Progenitor cell of endocrine pancreas (in vitro differentiated cells): ENCODE measurements at places on chromosomes 6 and 20. TPM values are rescaled to one million over a fixed set of nuclear protein-coding genes. Genes with fewer than 3 reads are reported as not detected.

Gene OR2H2
- total RNA-seq, result not detected in 2 replicates

Gene SIGLEC1
- total RNA-seq, result not detected in 2 replicates

Gene FAM209B
- not detected in 2 replicates for total RNA-seq

DNA sequence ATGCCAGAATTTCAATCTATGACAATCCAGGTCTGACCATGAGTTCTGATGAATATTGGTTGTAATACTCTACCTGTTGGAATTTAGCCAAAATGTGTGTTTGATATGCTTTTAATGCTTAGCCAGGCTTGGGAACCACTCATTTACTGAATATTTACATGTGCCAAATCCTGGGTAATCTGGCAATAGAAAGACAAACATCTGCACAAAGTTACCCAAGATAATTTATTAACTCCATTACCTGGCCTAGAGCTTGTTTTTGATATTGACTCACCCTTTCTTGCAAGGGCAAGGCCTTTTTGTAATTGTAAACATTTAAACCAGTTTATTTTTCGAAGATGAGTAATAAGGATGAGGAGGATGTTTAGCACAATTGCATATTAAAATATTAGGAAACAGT, 13.5 kb upstream of the CD2AP start:
- no peak overlapping the region for H3K27ac ChIP-seq
- no peaks in the 10 kb centered on the region for H3K36me3 ChIP-seq
- peak overlapping the region; percentile 29 for H3K4me3 ChIP-seq
- H3K4me1 ChIP-seq, result peaks cover 30% of the 10 kb centered on the region

DNA sequence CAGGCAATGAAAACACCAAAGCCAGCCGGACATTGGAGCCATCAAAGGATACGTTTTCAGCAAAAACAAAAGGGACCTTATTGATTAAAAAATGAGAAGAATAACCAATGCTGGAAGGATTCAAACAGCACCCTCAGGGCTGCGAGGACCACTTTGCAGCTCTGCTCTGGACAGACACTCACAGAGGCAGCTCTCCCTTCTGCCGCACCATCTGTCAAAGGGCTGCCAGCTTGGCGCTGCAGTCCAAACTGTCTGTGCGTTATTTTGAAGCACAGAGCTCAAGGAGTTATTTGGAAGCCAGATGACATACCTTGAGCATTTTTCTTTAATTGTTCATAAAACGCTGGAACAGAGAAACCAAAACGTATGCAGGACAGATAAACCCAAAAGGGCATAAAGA, 85.2 kb downstream of the KIF16B start:
- H3K4me3 ChIP-seq, result no peak overlapping the region
- no peaks in the 10 kb centered on the region for H3K27me3 ChIP-seq
- DNase-seq, result no peak
- H3K27ac ChIP-seq, result no peak overlapping the region

Gene UNC5CL
- total RNA-seq, result 3.7 and 4.7 TPM in 2 replicates

Gene PPP1R14C
- 0.98 and 1.2 TPM in 2 replicates for total RNA-seq

GRCh38 chr6:21733311-21733710, 139.8 kb downstream of the SOX4 start:
- H3K4me3 ChIP-seq, result no peak overlapping the region
- H3K4me1 ChIP-seq, result peaks cover 49% of the 10 kb centered on the region
- no peak for DNase-seq
- H3K36me3 ChIP-seq, result peaks cover 12% of the 10 kb centered on the region
- no peak overlapping the region for H3K27ac ChIP-seq

DNA sequence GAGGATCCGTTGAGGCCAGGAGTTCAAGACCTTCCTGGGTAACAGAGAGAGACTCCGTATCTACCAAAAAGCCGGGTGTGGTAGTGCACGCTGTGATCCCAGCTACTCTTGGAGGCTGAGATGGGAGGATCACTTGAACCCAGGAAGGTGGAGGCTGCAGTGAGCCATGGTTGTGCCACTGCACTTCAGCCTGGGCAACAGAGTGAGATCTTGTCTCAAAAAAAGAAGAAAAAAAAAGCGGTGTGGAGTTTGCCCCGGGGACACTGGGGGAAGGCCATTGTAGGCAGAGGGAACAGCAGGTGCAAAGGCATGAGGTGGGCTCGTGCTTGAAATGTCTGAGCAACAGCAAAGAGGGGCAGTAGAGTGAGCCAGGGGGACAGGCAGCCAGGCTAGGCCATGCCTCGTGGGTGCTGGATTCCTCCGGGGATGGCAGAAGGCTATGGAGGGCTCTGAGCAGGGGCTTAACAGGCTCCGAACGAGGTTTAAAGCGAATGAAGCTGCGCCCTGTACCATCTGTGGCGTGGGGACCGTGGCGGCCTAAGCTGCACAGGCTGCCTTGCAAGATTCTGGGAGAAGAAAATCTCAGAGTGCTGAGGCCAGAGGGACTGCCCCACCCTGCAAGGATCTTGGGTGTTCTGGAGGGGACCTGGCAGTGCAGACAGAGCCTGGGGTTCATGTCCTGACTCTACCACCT, 36.9 kb upstream of the NOL4L start:
- H3K27me3 ChIP-seq, result peaks cover 25% of the 10 kb centered on the region
- peak overlapping the region; percentile 53 for H3K27ac ChIP-seq
- no peak for DNase-seq
- H3K4me1 ChIP-seq, result peaks cover 3% of the 10 kb centered on the region
- H3K4me3 ChIP-seq, result no peak overlapping the region
- H3K36me3 ChIP-seq, result no peaks in the 10 kb centered on the region

Gene BLCAP
- total RNA-seq, result 42.7 and 46.4 TPM in 2 replicates

GRCh38 chr6:165986311-165986913, 181.2 kb downstream of the TBXT start:
- H3K27me3 ChIP-seq, result peaks cover 97% of the 10 kb centered on the region
- peaks cover 10% of the 10 kb centered on the region for H3K4me1 ChIP-seq
- peak overlapping the region; percentile 71 for H3K4me3 ChIP-seq
- H3K27ac ChIP-seq, result no peak overlapping the region

GRCh38 chr6:16344756-16345155, 106.4 kb downstream of the GMPR start:
- H3K27me3 ChIP-seq, result no peaks in the 10 kb centered on the region
- no peak overlapping the region for H3K4me3 ChIP-seq
- no peak for DNase-seq
- H3K4me1 ChIP-seq, result peaks cover 12% of the 10 kb centered on the region
- H3K36me3 ChIP-seq, result peaks cover 6% of the 10 kb centered on the region

Gene SLC4A11
- 1.9 and 2.0 TPM in 2 replicates for total RNA-seq

GRCh38 chr6:166655713-166656229, 28.7 kb upstream of the RPS6KA2 start:
- H3K27ac ChIP-seq, result no peak overlapping the region
- H3K36me3 ChIP-seq, result no peaks in the 10 kb centered on the region
- no peak overlapping the region for H3K4me3 ChIP-seq
- DNase-seq, result no peak
- peaks cover 18% of the 10 kb centered on the region for H3K27me3 ChIP-seq

DNA sequence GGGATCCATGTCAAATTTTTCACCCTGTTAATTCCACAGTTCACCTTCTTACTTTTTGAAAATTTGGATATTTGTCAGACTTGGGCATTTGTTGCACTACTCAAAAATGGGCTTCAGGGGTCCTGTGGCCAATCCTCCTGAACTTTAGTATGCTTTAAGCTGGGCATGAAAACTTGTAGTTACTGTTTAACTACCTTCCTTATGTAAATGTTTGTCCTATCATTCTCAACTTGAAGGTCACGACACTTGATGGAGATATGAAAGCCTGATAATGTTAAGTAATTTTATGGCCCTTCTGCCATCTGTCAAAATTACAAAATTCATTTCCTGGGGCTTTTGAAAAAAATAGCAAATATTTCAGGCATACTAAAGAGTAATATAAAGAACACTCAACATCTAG, 4.2 kb upstream of the ZNF311 start:
- H3K36me3 ChIP-seq, result no peaks in the 10 kb centered on the region
- H3K4me3 ChIP-seq, result no peak overlapping the region
- H3K27ac ChIP-seq, result no peak overlapping the region
- H3K4me1 ChIP-seq, result peaks cover 13% of the 10 kb centered on the region

DNA sequence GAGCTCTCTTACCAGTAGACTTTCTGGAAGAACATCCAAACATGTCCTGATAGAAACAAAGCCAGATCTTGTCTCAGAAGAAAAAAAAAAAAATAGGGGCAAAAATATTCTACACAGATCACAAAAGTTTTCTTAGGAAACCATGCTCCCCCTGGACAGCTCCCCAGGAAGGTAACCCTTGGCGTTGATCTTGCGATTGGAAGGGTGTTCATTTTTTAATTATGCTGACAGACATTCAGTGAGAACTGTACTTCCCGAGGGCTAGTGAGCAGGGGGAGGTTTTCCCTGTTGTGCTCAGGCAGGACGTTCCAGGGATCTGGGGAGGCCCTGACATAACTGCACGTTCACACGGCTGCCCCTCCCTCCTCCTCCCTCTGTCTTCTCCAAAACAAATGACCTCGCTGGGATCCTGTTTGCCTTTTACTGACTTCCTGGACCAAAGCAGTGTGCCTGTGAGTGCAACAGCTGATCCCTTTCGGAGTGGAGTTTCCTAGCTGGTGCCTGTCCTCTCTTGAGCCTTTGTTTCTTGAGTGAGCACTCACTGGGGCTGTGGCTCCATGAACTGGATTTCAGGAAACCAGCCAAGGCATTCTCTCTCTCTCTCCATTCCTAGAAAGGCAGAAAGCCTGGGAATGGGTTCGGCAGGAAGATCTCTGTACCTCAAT, 46.7 kb downstream of the MARCKS start:
- H3K27me3 ChIP-seq, result peaks cover 11% of the 10 kb centered on the region
- DNase-seq, result no peak
- H3K4me1 ChIP-seq, result peaks cover 8% of the 10 kb centered on the region
- no peak overlapping the region for H3K4me3 ChIP-seq
- peak overlapping the region; percentile 46 for H3K27ac ChIP-seq
- no peaks in the 10 kb centered on the region for H3K36me3 ChIP-seq

DNA sequence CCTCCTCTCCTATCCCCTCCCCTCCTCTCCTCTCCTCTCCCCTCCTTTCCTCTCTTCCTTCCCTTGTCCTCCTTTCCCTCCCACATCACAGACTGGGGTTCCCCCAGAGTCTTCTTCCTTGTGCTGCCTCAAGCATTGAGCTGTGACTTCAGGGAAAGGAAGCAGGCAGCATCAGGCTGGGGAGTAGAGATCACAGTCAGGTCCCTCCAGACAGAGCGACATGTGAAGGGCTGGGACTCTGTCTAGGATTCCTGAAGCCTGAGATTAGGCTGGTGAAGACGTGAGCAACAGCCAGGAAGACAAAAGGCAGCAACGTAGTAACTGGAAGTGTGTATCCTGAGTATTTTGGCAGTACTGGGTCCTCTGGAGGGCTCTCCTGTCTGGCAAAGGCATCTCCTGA, 265.4 kb upstream of the SUPT3H start:
- H3K4me3 ChIP-seq, result no peak overlapping the region
- H3K27me3 ChIP-seq, result peaks cover 57% of the 10 kb centered on the region
- no peak overlapping the region for H3K27ac ChIP-seq
- no peak for DNase-seq
- no peaks in the 10 kb centered on the region for H3K36me3 ChIP-seq
- peaks cover 9% of the 10 kb centered on the region for H3K4me1 ChIP-seq

Gene CYP21A2
- 0.38 and 0.67 TPM in 2 replicates for total RNA-seq

Gene DPPA5
- not detected in 2 replicates for total RNA-seq

Gene PAX1
- 1.3 and 3.3 TPM in 2 replicates for total RNA-seq

Gene LPA
- total RNA-seq, result 2.7 and 3.2 TPM in 2 replicates

Gene CST4
- total RNA-seq, result not detected in 2 replicates

DNA sequence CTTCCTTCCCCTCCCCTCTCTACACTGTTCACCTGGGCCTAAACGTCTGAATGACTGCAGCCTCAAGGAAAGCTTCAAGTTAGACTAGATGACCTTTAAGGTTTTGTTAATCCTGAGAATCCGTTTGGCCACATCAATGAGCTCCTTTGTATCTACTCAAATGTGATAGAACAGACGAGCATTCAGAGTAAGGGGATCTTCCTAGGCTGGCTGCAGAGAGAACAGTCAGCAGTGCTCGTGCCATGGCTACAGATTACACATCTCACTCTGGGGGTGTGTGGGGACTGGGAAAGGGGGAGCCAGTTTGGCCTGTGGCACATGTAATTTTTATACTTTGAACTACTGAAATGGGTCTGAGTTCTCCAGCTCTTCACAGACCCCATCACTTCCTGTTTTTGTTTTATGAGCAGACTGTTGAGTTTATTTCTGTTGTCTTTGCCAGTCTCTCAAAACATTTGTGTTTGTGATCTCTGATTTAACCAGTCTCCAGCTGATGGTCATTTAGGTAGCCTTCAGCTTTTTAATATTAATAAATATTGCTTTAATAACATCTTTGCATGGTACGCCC, 50.9 kb downstream of the KCNS1 start:
- no peaks in the 10 kb centered on the region for H3K4me1 ChIP-seq
- no peak for DNase-seq
- no peaks in the 10 kb centered on the region for H3K27me3 ChIP-seq
- H3K36me3 ChIP-seq, result no peaks in the 10 kb centered on the region
- H3K4me3 ChIP-seq, result no peak overlapping the region

Gene TCF15
- not detected in 2 replicates for total RNA-seq

- H3K36me3 ChIP-seq, result peaks cover 20% of the 10 kb centered on the region
- no peaks in the 10 kb centered on the region for H3K4me1 ChIP-seq
- DNase-seq, result no peak
- no peak overlapping the region for H3K4me3 ChIP-seq
- no peaks in the 10 kb centered on the region for H3K27me3 ChIP-seq
Measured at GRCh38 chr20:45963059-45964005, 8.7 kb downstream of the ZNF335 start.

- H3K36me3 ChIP-seq, result no peaks in the 10 kb centered on the region
- H3K4me3 ChIP-seq, result no peak overlapping the region
- H3K27me3 ChIP-seq, result no peaks in the 10 kb centered on the region
- no peak overlapping the region for H3K27ac ChIP-seq
Measured at GRCh38 chr6:113587078-113587699, 270.0 kb upstream of the MARCKS start.

Gene FILIP1
- 0.31 and 0.73 TPM in 2 replicates for total RNA-seq

DNA sequence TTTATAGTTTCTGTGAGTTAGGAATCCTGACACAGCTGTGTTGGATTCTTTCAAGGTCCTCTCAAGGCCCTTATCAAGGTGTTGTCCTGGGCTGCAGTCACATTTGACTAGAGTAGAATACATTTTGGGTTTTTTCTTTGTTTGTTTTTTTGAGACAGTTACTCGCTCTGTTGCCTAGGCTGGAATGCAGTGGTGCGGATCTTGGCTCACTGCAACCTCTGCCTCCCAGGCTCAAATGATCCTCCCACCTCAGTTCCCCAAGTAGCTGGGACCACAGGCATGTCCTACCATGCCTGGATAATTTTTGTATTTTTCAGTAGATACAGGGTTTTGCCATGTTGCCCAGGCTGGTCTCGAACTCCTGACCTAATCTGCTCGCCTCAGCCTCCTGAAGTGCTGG, 15.7 kb downstream of the NFYA start:
- no peaks in the 10 kb centered on the region for H3K4me1 ChIP-seq
- H3K36me3 ChIP-seq, result peaks cover 33% of the 10 kb centered on the region
- no peak overlapping the region for H3K27ac ChIP-seq
- no peak for DNase-seq
- H3K27me3 ChIP-seq, result no peaks in the 10 kb centered on the region
